RWPE1 (cell line): ENCODE measurements at places on chromosomes 6 and 20.

GRCh38 chr20:23519556-23519955 is 28.6 kb downstream of the CST8 start:
- DNase-seq: no peak

GRCh38 chr6:71468841-71469700 is 180.5 kb downstream of the OGFRL1 start:
- DNase-seq: peak; percentile 33

GRCh38 chr6:16243055-16243454 is 4.7 kb downstream of the GMPR start:
- DNase-seq: peak; percentile 79

- DNase-seq: peak; percentile 80
These were observed at the start of gene ZNF311 for GRCh38 chr6:29005183-29005885. Gene ZNF311 (minus strand): TSS chr6:29005315. CDS start chr6:29003954, 1,361 bp downstream.

- DNase-seq: no peak
These were observed 975.8 kb upstream of the DEFB115 start for GRCh38 chr20:30281584-30282197.
